Posterior vena cava (tissue), 2 donors: ENCODE measurements at places on chromosomes 1 and 21. TPM values are rescaled to one million over a fixed set of nuclear protein-coding genes. Genes with fewer than 3 reads are reported as not detected.

TCP10L gene
- total RNA-seq, result 0.83 TPM

SPATA21 gene
- not detected for total RNA-seq

TRPM2 gene
- total RNA-seq, result 7.7 TPM

DDR2 gene
- 116 TPM for total RNA-seq

PPIAL4G gene
- total RNA-seq, result not detected
